Left lobe of liver (tissue), 2 donors: ENCODE measurements at places on chromosomes 16 and 17.
A peak's percentile ranks its signal among the peaks of the same experiment; 100 is the strongest.

- peak; percentile 15 for DNase-seq
Observed at GRCh38 chr17:45363498-45363897, 46.7 kb upstream of the MAP3K14 start.

DNA sequence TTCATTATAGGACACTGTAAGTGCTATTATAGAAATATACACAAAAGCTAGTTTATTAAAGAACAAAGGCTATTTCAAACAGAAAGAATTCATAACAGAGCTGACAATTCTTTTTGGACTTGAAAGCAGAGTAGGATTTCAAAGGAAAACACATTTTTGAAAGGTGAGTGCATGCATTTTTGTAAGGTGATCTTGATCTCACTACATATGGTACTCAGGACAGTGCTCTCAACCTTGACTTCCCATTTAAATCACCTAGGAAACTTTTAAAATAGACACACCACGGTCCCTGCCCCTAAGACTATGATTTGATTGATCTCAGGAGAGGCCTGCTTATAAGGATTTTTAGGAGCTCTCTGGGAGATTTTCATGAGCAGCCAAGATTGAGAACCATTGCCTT is 1362.0 kb downstream of the CDH8 start:
- no peak for DNase-seq

GRCh38 chr17:40416671-40417070 is 1.0 kb downstream of the TOP2A start:
- no peak for DNase-seq

DNA sequence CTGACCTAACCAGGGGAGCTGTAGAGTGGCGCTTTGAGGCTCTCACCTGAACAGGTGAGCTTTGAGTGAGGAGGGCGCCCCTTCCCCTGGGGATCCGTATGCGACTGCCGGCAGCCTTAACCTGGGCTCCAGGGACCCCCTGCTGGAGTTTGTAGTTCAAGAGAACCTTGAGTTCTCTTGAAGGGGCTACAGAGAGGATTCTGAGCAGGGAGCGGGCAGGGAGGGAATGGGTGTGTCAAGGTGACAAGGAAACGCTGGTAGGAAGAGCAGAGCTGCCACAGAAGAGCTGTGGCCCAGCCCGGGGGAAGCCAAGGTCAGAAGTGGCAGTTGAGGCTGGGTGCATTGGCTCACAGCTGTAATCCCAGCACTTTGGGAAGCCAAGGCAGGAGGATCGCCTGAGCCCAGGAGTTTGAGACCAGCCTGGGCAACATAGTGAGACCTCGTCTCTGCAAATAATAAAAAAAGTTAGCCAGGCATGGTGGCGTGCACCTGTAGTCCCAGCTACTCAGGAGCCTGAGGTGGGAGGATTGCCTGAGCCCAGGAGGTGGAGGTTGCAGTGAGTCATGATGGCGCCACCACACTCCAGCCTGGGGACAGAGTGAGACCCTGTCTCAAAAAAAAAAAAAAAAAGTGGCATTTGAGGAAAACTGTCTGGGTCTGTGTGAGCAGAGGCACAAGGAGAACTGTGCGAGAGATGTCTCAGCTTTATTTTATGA is 1.2 kb downstream of the LLGL2 start:
- DNase-seq = no peak

DNA sequence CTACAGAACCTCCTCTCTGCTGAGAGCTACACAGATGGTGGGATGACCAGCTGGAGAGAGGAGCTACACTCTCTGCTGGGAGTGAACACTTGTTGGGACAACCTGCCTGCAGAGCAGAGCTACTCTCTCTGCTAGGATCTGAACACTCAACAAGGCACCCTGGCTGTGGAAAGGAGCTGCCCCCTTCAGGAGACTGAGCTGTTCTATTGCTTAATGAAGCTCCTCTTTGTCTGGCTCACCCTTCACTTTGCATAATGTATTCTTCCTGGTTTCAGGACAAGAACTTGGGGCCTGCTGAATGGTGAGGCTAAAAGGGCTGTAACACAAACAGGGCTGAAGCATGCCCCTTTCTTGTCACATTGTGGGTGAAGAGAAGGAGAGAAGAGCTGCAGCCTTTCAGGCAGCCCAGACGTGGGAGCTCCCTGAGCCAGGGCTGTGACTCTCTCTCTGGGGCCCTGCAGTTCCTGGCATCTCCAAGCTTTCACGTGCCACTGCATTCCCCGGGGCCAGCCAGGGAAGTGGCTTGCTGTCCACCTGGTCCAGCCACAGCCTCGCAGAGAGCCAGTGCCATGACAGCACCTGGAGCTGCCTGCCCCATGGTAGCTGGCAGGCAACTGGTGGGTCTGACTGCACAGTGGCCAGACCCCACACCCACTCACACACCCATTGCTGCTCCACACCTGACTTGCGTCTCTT is 272.8 kb upstream of the KCNJ16 start:
- no peak for DNase-seq

DNA sequence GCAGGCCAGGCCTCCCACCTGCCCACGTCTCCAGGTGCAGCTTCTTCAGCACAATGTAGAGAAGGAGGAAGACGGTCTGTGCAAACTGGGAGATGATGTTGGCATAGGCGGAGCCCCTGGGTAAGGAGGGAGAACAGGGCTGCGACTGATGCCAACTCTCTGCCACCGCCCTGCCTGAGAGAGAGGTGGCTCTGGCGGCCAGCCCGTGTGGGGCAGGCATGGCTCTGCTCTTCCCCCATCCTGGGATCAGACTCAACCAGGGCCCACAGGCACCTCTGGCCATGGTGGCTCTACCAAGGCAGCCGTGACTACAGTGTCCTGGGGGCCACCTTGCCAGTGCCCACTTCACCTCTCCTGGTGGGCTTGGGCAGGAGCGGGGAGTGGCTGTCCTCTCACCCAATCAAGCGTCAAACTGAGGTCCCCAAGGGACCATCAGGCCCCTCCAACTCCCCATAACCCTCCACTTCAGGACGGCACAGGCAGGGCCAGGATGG is 8.6 kb downstream of the SLC47A2 start:
- DNase-seq = no peak

- no peak for DNase-seq
Observed at GRCh38 chr16:31136287-31136662, 748 bp upstream of the PRSS8 start.

- DNase-seq = no peak
Observed at GRCh38 chr17:14630621-14631020, 329.7 kb downstream of the HS3ST3B1 start.

- DNase-seq = no peak
Observed at GRCh38 chr17:8041249-8041928, 2.5 kb downstream of the ALOX15B start.

- no peak for DNase-seq
Observed at GRCh38 chr17:76091526-76092286, 11.9 kb downstream of the EXOC7 start.

- no peak for DNase-seq
Observed at GRCh38 chr16:88651276-88651988, 579 bp upstream of the CYBA start.

- DNase-seq = peak; percentile 76
Observed at GRCh38 chr16:88785106-88785924, at the start of gene PIEZO1. TSS of gene PIEZO1 (minus strand) at chr16:88785220. CDS start at chr16:88784964, 256 bp downstream.

DNA sequence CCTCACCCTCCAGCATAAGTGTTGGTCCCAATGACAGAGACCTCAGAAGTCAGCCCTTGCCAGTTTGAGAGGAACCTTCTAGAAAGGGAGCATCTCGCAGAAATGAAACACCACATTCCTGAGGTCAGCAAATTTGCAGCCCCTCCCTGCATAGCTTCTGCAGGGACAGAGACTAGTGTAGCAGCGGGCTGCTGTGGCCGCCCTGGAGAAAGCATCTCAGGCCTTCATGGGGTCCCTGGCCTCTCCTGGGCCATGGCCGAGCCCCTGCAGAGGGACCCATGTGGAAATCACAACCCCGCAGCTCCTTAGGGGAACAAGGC is 11.4 kb downstream of the HS3ST6 start:
- no peak for DNase-seq

DNA sequence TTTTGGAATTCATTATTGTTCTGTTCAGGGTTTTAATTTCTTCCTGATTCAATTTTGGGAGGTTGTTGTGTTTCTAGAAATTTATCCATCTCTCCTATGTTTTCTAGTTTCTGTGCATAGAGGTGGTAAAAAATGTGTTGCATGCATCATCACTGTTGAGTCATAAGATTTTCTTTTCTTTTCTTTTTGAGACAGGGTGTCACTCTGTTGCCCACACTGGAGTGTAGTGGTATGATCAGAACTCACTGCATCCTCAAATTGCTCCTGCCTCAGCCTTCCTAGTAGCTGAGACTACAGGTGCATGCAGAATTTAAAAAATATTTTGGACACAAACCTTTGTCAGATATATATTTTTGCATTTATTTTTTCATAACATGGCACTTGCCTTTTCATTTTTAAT is 184.8 kb downstream of the BCAS3 start:
- DNase-seq = no peak

DNA sequence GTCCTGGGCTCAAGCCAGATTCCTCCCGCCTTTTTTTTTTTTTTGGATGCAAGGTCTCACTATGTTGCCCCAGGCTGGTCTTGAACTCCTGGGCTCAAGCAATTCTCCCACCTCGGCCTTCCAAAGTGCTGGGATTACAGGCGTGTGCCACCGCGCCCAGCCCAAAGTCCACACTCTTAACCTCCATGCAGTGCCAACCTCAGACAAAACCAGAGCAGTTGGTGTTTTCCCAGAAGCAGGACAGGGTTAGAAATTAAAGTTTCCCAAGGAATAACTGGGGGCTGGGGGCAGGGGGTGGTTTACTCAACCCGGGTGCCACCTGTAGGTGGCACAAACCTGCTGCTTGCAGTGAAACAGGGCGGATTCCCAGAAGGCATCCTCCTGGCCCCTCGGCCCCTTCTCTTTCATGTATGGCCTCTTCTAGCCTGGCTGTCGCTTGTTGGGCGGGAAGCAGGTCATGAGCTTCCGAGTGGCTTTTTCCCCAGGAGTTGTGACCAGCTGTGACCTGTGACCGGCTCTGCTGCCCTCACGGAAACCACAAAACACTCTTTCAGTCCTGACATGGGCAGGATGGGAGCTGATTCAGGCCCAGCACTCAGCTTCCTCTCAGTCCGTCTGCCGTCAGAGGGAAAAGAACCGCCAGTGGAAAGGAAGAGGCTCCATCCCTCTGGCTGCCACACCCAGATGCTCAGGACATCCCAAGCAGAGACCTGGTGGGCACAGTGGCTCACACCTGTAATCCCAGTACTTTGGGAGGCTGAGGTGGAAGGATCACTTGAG is 25.6 kb upstream of the USP7 start:
- DNase-seq = no peak

DNA sequence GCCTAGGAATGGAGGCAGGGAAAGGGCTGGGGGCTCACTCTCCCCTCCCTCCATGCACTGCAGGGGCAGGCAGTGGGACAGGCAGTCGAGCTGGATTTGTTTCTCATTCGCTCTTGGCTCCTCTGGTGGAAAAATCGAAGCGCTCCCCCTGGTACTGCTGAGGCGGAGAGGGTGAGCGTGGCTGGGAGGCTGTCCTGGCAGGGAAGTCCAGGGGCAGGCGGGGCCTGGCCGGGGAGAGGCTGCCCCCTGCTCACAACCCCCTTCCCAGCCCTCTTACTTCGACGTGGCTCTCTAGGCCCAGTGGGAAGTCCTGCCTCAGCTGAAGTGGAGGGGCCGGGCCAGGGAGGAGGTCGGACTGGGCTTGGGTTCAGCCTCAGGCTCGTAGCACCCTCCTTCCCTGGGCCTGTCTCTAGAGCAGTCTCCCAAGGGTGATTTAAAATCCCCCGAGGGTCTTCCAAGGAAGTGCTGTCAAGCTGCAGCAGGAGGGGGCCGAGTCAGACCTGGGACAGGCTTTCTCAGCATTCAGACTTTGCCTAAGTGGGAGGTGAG is 16.5 kb upstream of the TMEM92 start:
- no peak for DNase-seq

- no peak for DNase-seq
Observed at GRCh38 chr16:71436473-71436872, 5.4 kb downstream of the TLE7 start.

- DNase-seq = no peak
Observed at GRCh38 chr16:65662256-65662655, 540.4 kb upstream of the CDH11 start.

- DNase-seq = no peak
Observed at GRCh38 chr17:1067282-1067956, 70.5 kb downstream of the TIMM22 start.

GRCh38 chr17:60857556-60858080 is 180.0 kb downstream of the BCAS3 start:
- DNase-seq = no peak

GRCh38 chr17:16989953-16990860 is 18.3 kb upstream of the TNFRSF13B start:
- DNase-seq = no peak

DNA sequence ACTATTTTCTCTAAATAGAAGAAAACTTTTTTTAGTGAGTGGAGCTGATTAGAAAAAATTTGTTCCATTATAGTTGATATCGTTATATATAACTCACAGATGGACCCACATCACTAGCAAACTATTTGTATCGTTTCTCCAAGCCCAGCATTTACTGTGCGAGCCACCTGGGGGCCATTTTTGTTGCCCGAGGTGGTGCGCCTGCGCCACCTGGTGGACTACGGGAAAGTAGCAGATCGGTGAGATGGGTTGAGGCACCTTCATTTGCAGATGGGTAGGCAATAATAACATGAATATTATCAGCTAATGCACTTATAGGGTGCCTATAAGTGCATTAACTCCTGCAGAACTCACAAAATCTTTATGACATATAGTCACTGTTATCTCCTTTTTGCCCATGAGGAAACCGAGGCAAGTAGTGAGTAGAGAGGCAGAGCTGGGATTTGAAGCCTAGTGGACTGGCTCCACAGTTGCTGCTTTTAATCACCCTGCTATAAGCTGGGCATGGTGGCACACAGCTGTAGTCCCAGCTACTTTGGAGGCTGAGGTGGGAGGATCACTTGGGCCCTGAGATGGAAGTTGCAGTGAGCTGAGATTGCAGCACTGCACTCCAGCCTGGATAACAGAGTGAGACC is 23.2 kb upstream of the NTN1 start:
- DNase-seq = peak; percentile 62

- DNase-seq = no peak
Observed at GRCh38 chr16:74896389-74897370, 88.2 kb downstream of the WDR59 start.

GRCh38 chr16:22161999-22162655 is at the start of gene SDR42E2:
TSS of gene SDR42E2 (plus strand) at chr16:22162506. CDS start at chr16:22165583, 3,077 bp downstream.
- no peak for DNase-seq

- DNase-seq = peak; percentile 79
Observed at GRCh38 chr17:78925234-78925633, at the start of gene TIMP2. TSS of gene TIMP2 (minus strand) at chr17:78925387. CDS start at chr17:78925088, 299 bp downstream.

- DNase-seq = no peak
Observed at GRCh38 chr16:4426021-4426684, 485 bp downstream of the DNAJA3 start.

- DNase-seq = no peak
Observed at GRCh38 chr17:1323336-1323735, 43.9 kb downstream of the TRARG1 start.
